ENCODE measurements at places on chromosomes 1 and 21.

GRCh38 chr1:29991025-29991424, 732.4 kb downstream of the MATN1 start:
- DNase-seq, result no peak

GRCh38 chr1:172466795-172467407, 23.0 kb upstream of the PIGC start:
- DNase-seq, result no peak

DNA sequence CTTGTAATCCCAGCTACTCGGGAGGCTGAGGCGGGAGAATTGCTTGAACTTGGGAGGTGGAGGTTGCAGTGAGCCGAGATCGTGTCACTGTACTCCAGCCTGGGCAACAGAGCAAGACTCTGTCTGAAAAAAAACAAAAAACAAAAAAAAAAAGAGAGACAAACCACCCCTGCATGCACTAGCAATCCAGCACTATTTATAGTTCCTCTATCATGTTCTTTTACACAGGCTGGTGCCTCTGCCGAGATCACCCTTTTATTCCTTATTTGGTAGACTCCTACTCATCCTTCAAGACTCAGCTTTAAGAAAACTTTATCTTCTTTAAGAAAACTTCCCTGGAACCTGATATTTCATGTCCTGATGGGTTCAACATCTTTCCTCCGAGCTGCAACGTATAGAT, 10.8 kb downstream of the FMO5 start:
- no peak for DNase-seq

DNA sequence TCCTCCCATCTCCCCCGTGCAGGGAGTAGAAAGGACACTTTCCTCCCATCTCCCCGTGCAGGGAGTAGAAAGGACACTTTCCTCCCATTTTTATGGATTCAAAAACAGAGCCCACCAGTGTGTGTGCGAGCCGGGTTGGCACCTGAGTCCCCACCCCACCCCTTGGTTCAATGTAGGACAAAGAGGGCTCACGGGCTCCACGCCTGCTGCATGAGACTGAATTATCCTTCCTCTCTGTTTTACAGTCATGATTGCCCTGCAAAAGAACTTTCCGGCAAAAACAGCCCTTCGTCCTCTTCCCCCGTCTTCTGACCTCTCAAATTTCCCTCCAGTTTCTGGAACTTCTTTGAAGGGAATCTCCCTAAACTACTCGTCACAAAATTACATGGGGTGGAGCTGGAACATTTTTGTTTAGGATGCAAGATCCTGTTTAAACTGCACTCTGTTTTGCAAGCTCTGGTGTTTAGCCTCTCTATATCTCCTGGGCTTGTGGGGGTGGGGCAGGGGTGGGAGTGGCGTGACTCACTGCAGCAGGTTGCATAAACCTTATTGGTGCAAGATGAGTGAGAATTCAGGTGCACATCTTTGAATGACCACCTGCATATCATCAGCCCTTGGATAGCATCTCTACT, 99.8 kb downstream of the PSMG1 start:
- DNase-seq, result no peak

DNA sequence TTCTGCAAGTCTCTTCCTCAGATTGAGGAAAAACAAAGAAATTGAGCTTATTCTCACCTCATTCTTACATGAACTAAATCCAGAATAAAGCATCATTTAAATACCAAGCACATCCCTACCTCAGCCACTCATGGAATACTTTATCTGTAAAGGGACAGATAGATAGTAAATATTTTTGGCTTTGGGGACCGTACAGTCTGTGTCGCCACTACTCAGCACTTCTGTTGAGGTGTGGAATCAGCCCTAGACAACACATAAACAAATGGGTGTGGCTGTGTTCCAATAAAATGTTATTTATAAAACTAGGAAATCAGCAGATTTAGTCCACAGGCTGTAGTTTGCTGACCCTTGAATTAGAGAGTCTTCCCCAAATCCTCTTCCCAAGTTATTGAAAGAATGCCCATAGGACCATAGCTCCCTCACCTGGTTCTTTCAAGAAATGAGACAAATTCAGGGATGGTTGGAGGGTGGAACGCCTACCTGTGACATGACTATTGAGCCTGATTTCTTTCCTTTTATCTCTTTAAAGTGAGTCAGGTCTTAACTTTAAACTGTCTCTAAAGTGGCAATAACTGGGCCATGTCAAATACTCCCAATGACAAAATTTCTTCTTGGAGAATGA, 878.5 kb downstream of the USP25 start:
- no peak for DNase-seq

- no peak for DNase-seq
These were observed 396.1 kb downstream of the HHAT start for GRCh38 chr1:210724768-210725167.

GRCh38 chr21:38280454-38280853, 23.7 kb downstream of the KCNJ15 start:
- no peak for DNase-seq

Measured in SK-N-MC (cell line).